Natural killer cell treated with Interleukin-12 subunit alpha and Interleukin-12 subunit beta and Interleukin-15 and Interleukin-18, amount 100 ng/mL, for 72 hours (primary cell): ENCODE measurements at places on chromosomes 5 and 9.

DNA sequence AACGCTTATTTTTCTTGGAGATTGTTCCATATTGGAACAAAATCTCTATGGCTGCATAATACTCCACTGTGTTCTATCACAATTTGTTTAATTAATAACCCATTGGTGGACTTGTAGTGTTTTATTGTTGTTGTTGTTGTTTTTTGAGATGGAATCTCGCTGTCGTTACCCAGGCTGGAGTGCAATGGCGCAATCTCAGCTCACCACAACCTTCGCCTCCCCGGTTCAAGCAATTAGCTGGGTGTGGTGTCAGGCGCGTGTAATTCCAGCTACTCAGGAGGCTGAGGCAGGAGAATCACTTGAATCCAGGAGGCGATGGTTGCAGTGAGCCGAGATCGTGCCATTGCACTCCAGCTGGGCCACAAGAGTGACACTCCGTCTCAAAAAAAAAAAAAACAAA lies 38.7 kb downstream of the SPRY4 start:
- DNase-seq = no peak

- no peak for DNase-seq
Observed at GRCh38 chr5:50653946-50654345, 12.5 kb upstream of the PARP8 start.

GRCh38 chr9:86308687-86309086 lies 26.3 kb upstream of the ISCA1 start:
- no peak for DNase-seq

DNA sequence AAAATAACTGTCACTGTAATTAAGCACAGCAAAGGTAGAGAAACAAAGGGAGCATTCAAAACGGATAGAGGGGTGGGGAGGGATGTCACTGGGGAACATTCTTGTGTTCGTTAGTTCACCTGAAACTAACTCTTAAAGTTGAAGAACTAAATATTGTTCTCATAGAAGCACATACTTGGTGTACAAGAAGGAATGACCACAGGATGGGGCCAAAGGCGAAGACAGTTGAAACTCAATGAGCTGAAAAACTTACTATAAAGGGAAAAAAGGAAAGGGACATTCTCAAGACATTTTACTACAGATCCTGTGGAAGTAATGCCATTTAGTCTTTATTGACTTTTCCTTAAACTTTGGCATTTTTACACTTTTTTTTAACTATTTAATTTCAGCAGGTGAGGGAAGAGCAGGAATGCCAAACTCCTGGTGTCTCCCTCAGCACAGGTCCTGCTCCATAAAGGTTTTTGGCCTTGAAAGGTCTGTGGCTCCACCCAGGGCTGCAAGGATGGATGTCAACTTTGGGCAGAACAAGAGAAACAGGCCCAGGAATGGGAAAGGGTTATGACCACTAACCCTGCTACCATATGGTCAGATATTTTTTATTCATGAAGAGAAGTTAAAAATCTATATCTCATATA lies 197.6 kb upstream of the RASA1 start:
- no peak for DNase-seq

DNA sequence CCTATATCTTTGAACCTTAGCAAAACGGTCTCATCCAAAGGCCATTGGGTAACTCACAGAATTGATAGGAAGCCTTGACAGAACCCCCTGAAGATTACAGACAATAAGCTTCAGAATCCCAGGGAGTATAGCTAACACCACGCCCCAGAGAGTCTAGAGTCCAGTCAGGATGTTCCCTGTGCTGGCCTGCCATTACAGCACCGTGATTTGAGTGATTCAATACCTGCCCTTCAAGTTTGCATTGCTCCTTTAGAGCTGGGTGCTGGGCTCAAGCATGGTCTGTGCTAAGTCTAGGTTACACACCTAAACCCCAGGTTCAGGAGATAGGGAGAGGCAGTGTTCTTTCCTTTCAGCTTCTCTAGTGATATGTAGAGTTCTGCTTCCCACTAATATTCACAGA lies 90.5 kb downstream of the RASEF start:
- no peak for DNase-seq

GRCh38 chr9:82597241-82598203 lies 465.4 kb downstream of the RASEF start:
- DNase-seq = no peak

- DNase-seq = no peak
Observed at GRCh38 chr5:30469691-30470090, 723.8 kb upstream of the CDH6 start.

DNA sequence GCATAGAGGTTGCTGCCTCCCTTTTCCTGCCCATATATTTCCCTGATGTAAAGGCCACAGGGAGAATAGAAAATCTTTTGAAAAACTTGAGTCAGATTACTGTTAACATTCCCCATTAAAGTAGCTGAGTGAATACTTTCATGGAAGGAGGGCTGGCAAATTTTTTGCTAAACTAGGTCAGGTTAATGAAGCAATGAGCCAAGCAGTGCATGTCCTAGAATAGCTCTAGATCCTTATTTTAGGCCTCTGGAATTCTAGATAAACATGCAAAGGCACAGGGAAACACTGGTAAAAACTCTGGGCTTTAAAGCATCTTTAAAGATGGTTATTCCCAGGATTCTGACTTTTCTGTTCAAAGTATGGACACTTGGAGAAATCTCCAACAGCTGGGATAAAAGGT lies 27.9 kb downstream of the TTC1 start:
- no peak for DNase-seq

GRCh38 chr5:136052692-136053335 lies 24.0 kb downstream of the TGFBI start:
- DNase-seq = no peak

- peak; percentile 62 for DNase-seq
Observed at GRCh38 chr5:115543365-115544042, 1.1 kb downstream of the FEM1C start.

DNA sequence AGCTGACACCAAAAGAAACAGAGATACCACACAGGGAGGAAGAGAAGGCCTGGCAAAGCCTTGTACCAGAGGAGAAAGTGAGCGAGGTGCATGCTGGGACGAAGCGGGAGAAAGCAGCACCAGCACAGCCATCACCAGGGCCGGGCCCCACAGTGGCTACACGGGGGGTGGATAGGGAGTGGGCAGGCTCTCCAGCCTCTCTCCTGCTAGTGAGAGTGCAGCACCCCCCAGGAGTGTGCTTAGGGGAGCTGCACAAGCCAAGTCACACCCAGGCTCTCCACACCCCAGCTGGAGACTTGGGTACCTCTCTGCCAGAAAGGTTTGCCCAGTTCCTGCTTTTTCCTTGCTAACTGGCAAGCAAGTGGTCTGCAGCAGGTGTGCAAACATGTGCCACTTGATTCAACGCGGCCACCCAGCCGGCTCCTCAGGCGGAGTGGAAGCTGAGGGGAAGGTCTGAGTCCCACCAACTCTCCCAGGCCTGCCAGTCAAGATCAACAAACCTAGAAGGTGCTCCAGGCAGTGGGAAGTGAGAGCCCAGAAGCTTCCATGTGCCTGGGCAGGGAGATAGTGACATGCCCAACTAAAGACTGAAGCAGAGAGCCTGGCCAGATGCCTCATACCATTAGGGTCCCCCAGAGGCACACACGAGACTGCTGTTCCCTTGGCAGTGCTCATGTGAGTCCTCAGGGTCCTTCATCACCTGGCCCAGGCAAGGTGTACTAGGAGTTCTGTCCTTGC lies 39.9 kb downstream of the BICD2 start:
- DNase-seq = no peak

- DNase-seq = no peak
Observed at GRCh38 chr5:123659495-123659894, 147.5 kb downstream of the CSNK1G3 start.

GRCh38 chr5:129379406-129379805 lies 80.7 kb upstream of the ADAMTS19 start:
- DNase-seq = no peak

- no peak for DNase-seq
Observed at GRCh38 chr5:32542216-32543059, 42.9 kb upstream of the SUB1 start.

DNA sequence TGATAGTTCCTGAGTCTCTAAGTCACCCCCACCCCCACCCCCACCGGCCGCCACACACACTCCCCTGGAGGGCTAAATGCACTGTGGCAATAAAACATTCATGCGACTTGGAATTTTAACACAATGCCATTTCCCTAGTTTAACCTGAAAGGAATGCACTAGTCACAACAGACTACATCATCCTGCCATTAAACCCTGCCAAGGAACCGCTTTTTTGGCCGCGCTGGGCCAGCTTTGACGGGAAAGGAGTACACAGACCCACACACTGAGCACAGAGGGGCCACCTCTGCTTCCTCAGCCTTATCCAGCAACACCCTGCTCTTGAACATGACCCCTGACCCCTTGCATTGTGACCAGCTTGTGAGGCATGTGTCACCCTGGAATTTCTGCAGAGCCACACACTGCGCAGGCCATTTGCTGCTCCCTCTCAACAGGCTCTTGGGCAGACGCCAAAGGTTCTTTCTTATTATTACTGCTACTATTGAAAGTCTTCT lies 165.3 kb downstream of the BNC2 start:
- DNase-seq = no peak

GRCh38 chr9:101138509-101138908 lies 110.0 kb downstream of the PLPPR1 start:
- DNase-seq = no peak

DNA sequence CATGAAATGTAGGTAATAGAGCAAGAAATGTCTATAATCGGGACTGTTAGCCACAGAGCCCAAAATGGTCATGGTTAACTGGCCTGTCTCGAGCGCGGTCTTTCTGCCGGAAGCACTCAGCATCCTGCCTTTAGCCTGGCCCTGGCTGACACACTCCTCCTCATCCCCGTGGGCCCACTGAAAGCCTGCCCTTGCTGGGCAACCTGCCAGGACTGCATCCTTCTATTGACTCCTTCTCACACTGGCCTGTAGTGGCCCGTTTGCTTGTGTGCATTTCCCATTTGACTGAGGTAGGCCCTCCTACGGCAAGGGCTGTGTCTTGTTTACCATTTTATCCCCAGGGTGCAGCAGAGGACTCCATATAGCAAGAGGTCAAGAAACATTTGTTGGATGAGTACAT lies 215.7 kb downstream of the ATPSCKMT start:
- no peak for DNase-seq
